NCI-H526 treated with DMSO at 0.1 percent for 48 hours (cell line): ENCODE measurements at places on chromosomes 6 and 20.
A peak's percentile ranks its signal among the peaks of the same experiment; 100 is the strongest.

DNA sequence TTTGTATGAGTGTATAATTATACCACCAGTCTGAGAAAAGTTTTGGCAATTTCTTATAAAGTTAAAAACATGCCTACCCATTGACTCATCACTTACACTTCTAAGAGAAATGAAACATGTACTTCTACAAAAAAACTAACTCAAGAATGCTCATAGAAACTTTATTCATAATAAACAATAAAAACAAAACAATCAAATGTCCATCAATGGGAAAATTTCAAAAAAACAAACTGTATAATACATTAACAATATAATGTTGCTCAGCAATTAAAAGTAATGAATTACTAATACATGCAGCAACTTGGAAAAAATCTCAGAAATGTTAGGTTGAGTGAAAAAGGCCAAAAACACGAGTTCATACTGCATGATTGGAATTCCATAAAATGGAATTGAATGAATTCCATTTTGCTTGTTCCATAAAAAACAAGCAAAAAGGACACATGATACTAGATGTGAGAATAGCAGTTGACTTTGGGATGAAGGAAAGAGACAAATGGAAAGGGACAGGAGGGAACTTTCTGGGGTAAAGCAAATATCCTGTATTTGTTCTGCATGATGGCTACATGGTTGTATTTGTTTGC is 726.6 kb downstream of the RFPL4B start:
- no peak for DNase-seq

DNA sequence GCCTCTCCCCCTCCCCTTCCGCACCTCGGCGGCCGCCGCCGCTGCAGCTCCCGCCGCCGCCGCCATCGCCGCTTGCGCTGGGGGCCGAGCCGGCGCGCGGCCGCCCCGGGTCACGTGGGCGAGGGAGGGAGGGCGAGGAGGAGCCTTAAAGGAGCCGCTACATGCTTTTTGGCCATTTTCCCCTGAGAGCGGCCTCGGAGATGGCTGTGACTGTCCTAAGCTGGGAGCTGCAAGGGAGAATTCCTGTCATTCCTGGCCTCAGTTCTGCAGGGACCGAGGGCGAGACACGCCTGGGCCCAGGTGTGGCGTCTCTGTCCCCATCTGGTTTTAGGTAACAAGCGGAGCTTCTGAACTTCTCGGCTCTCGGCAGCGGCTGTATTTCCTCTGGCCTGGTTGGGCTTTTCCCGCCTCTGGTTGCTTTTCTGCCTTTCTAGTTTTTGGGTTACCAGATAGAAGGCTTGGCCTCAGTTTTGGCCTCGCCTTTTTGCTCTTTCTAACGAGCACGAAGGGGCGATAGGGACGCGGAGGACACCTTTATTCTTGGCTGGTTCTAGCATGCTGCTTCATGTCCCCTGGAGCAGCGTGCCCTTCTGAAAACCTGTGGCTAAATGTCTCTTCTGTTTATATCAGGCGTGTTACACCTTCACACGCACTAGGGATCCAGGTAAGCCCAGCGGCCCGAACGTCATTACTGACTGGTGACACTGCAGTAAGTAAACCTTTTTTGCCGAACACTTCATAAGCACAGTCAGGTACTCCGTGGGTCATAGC is at the start of gene EHMT2:
Gene EHMT2, minus strand, starts transcription at position 87 of the 771 bp plus-strand sequence. Its CDS starts 21 bp downstream, at position 66.
- DNase-seq = peak; percentile 76

- DNase-seq = no peak
Measured at GRCh38 chr20:58243653-58244410, 15.4 kb upstream of the ANKRD60 start.

GRCh38 chr6:144824018-144824417 is 538.9 kb downstream of the UTRN start:
- no peak for DNase-seq

DNA sequence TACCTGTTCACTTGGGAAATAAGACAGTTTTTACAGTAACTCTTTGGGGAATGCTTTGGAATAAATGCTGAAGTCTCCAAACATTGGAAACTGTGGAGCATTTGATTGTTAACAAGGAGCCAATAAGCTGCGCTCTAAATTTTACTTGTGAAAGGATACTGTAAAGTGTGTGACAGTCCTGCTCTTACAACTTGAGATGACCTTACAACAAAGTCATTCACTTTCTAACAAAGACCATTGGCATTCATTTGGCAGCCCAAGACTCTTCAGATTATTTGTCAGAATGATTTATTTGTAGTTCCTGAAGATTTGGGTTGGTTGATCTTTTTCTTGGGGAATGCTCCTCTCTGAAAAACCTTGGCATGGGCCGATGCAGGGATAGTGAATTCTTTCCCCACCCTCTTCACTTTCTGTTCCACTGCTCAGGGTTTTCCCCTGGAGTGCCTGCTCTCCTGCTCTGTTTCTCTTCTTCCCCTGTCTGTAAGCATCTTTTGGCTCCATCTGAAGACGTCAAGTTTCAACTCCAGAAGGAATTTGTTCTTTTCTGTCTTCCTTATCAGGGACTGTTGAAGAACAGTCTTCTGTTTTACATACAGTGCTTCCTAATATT is 116.4 kb downstream of the AKAP7 start:
- DNase-seq = no peak

- no peak for DNase-seq
Measured at GRCh38 chr6:9783567-9783966, 631.3 kb downstream of the TFAP2A start.

DNA sequence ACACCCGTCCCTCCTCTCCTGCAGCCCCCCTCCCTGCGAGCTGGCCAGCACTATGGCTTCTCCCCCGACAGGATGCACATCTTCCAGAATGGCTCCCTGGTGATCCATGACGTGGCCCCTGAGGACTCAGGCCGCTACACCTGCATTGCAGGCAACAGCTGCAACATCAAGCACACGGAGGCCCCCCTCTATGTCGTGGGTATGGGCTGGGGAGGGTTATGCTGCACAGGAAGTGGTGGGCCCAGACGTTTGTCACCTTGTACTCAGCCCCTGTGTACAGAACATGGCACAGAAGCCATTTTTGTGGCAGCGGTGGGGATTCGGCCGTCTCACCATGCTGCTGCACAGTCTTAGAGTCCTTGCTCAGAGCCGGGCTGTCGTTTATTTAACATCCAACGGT is 29.0 kb upstream of the SRF start:
- DNase-seq = no peak

GRCh38 chr6:137268911-137269310 is 49.7 kb upstream of the IFNGR1 start:
- no peak for DNase-seq

- no peak for DNase-seq
Measured at GRCh38 chr6:121865811-121866210, 430.4 kb downstream of the GJA1 start.

DNA sequence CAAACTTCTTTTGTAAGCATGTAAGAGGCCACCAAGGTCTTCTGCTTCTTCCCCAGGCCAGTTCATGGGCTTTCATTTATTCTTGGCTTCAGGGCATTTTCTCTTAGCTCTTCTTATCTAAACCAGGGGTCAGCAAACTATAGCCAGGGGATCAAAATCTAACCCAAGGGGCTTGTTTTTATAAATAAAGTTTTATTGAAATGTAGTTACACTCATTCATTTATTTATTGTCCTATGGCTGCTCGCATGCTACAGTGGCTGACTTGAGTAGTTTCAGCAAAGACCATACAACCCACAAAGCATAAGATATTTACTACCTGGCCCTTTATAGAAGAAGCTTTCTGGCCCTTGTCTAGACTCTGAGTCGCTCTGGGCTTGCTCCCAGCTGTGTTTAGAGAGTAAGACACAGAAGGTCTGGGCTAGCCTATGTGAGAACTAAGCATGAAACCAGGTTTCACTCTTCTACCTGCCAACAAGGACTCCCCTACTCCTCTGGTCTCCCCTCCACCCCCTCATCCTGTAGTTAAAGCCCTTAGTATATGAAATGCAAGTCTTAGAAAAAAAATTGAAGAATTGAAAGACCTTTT is 43.2 kb downstream of the KHDC1L start:
- DNase-seq = no peak

- DNase-seq = no peak
Measured at GRCh38 chr6:23533944-23534343, 592.1 kb upstream of the NRSN1 start.

DNA sequence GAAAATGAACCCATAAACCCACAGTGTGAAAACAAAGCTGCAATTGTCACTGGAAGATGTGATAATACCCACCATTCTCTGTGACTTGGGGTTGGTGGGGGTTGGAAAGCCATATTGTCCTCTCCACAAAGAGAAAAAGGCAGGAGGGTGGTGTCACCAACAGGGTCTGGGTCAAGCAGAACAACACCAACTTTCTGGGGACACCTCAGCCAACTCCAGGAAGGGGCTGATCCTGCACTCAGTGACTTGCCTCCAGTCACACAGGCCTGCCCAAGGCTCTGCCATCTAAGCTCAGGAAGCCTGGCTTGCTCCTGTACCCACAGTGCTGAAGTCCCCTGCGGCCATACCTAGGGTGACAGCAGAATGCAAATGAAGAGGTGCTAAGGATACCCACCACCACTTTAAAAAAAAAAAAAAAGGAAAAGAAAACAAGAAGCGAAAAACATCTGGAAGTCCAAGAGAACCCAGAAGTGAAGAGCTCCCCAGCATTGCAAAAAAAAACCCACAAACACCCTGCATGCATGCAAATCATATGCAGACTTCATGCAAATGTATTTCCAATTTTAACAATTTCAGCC is 110.6 kb downstream of the PREX1 start:
- peak; percentile 80 for DNase-seq

DNA sequence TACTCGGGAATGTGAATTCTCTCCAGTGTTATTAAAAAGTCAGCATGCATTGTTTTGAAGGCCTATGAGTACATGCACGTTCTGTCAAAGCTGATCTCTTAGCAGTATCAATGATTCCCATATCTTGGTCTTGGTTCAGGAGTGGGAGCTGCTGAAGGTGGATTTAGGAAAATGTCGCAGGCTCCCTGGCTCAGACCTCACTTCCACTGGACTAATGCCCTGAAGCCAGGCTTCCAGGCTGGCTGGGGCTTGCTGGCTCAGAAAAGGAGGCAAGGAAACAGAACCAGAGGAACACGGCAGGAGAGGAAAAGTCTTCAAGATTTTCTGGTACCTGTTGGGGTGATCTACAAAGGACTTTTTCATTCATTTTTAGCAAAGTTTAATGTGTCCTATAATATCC is 81.6 kb downstream of the OLIG3 start:
- no peak for DNase-seq

DNA sequence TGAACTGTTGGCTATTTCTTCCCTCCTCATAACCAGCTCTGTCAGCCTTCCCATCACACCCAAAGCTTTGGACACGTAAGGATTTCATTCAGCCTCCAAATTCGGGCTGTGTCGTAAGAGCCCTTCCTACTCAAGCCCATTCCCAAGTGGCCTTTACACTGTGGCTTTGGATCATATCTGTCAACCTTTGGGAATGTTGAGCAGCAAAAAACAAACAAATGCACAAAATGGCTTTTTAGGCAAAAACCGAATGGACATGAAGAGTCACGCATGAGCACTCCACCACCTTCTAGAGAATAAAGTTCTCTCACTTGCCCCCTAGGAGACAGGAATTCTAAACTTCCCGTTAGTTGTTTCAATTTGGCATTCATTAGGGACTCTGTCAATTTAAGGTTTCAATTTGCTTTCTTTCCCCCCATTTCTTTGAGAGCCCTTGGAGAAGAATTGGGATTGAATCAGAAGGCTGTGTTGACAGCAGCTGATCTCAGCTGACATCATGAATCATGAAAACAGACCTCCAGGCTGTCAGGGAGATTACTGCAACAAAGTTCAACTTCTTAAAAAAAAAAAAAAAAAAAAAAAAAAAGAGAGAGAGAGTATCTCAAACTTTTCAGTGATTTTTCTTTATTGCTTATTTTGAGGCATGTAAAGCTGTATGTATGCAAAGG is 110.3 kb downstream of the BCAS1 start:
- DNase-seq = no peak

GRCh38 chr6:122712448-122713137 is 66.9 kb upstream of the FABP7 start:
- no peak for DNase-seq

GRCh38 chr6:77457720-77458349 is 5.5 kb downstream of the HTR1B start:
- DNase-seq = no peak

DNA sequence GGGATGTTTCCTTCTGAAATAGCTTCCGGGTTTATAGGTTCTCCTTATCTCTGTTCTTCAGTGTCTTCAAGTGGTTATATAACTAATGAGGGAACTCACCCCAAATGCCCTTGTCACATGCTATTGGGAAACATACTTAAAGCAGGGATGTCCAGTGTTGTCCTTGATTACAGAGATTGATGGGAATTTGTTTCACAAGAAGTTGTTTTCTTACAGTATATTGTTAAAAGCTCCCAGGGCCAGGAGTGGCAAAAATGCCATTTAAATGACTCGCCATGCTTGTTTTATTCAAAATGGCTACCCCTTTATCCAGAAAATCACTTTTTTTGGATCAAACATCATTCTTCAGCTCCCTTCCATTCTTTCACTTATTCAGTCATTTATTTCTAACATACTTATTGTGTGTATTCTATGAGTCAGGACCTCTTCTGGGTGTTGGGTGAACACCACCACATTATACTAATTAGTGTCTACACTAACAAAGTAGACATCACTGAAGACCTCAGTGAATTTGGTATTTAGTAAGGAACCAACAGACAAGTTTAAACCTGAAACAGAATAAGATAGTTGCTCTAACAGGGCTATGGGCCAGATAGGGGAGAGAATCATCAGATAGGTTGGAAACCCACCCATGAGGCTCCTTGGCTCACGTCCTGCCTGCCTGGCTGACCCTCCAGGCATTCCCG is 791.1 kb downstream of the MAFB start:
- no peak for DNase-seq

DNA sequence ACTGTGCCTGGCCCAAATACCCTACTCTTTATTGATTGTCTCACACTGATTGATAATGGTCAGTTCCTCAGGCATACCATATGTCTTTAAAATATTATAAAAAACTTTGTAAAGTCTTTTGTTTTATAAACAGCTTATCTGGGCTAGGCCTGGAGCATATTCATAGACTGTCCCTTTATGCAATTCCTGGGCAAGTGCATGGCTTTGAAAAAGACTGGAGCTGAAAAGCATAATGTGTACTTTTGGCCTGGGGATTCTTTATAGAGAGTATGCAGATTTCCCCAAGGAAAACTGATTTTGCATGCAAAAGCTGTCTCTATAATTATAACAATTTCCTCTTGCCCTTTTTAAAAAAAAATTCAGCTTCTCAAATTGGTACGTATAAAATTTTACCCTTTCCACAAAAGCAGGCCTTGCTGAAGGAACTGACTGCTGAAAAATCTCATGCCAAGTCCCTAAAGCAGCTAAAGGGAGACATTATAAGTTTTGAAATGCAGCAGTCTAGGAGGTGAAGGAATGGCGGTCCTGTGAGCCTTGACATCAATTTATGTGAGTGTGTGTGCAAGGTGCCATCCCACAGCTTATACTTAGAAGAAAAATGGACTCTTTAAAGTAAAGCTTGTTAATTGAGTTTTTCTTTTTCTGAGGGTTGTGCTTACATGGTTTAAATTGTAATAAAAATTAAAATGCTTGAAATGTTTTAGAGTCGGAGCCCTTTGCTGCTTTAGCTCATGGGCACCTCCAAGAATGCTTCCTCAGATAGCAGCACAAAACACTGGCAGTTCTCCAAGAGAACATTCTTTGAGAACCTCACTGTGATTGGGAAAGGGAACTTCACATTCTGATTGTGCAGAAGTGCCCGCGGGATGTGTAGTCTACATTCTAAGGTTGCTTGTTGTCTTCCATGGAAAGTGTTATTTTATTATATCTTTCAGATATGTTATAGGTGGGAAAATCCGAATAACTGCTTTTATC is 43.9 kb downstream of the PLCB4 start:
- no peak for DNase-seq

GRCh38 chr20:19519466-19519865 is 238.6 kb upstream of the RIN2 start:
- DNase-seq = no peak
